ENCODE measurements at places on chromosomes 6 and 20.

DNA sequence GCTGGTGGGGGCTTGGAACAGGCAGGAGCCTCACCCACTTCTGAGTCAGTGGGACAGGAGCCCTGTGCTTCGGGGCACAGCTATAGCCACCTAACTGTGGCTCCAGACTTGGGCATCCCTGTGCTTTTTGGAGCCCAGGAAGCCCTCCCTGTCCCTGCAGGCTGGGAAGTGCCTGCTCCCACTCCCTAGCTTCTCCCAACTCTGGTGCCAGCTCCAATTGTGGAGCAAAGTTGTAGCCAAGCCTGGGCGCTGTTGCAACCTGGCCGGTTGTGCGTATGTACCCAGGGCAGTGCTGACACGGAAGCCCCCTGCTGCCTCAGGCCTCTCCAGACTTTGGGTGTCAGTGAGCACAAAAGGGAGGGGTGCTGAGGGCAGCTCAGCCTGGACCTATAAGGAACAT lies 601.7 kb upstream of the GJE1 start:
- no peak for DNase-seq

- DNase-seq: no peak
These were observed 85.0 kb upstream of the SMLR1 start for GRCh38 chr6:130742131-130742681.

GRCh38 chr6:27312146-27312949 lies at the start of gene POM121L2:
Gene POM121L2, minus strand, starts transcription at chr6:27312273. Its CDS starts 103 bp downstream, at chr6:27312170.
- peak; percentile 49 for DNase-seq

- no peak for DNase-seq
These were observed 6.8 kb upstream of the KIAA1755 start for GRCh38 chr20:38267296-38267695.

- DNase-seq: no peak
These were observed 251.7 kb downstream of the ALDH8A1 start for GRCh38 chr6:134698228-134698627.

- DNase-seq: no peak
These were observed 15.6 kb downstream of the DDRGK1 start for GRCh38 chr20:3188823-3189413.

DNA sequence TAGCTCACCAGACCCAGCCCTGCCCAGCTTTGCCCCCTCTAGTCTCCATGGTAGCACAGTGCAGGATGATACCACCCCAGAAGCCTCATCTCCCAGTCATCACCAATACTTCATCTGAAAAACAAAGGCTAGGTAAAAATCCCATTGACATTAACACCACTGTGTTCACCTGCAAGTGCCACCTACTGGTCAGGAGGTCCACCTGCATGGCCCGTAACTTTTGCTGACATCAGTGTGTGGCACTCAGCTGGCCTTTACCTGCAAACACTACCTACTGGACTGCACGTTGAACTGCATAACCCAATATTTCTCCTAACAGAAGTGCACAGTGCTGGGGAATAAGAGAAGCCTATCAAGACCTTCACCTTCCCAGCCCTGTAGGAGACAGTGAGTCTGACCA lies 234.7 kb upstream of the ADGRB3 start:
- DNase-seq: no peak

DNA sequence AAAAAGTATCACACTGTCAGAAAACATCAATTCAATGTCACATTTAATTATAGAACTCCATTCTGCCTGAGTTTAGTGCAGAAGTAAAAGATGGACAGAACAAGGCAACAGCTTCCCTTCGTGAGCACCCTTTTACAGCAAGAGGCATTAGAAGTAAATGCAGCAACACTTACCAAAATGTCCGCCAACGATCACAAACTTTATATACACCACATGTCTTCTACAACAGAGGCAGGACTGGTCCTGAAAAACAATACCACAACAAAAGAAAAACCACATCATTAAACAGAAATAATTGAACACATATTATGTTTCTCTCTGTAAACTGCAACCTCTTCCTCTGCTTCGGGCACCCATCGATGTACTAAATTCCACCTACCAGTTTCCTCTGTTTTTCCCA lies 92.9 kb downstream of the FYN start:
- no peak for DNase-seq

GRCh38 chr6:77880501-77880900 lies 227.7 kb downstream of the MEI4 start:
- DNase-seq: no peak

All from stimulated activated CD4-positive, alpha-beta T cell treated with anti-CD3 and anti-CD28 coated beads, TNF-alpha, amount 100 ng/mL, for 48 hours (primary cell).